ENCODE measurements at places on chromosomes 1 and 21. TPM values are rescaled to one million over a fixed set of nuclear protein-coding genes. Genes with fewer than 3 reads are reported as not detected.

Gene ADAMTS1
- total RNA-seq: 0.26 TPM

Gene LINGO4
- total RNA-seq: not detected

- no peak for DNase-seq
Measured at GRCh38 chr1:31793086-31793485, 22.7 kb downstream of the SPOCD1 start.

DNA sequence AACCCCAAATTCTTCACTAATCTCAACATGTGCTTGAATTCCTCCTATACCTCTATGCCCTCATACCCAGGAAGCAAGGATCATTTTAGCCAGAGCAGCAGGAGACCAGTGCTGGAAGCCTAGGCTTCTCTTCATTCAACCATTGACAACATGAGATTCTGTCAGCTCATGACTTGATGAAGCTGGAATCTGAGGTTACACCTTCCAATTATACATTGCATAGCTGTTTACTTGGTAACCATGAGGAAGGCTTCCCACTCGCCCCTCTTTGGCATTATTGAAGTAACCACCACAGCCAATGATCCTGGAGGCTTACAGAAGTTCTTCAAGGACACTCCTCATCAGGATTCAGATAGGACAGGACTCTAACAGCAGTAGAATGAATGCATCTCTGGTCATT, 160.3 kb downstream of the TPR start:
- DNase-seq: no peak

DNA sequence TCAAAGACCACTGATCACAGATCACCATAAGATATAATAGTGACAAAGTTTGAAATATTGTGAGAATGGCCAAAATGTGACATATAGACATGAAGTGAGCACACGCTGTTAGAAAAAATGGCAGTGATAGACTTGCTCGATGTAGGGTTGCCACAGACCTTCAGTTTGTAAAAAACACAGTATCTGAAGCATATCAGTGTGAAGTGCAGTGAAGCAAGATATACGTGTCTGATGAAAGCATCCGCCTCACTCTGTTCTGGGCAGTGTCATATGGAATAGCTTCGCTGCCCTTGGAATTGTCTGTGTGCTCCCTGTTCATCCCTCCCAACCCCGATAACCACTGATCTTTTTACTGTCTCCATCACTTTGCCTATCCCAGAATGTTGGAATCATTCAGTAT, 50.7 kb downstream of the GALNT2 start:
- no peak for DNase-seq

GRCh38 chr1:143691400-143691891, 280.3 kb downstream of the FAM72C start:
- no peak for DNase-seq

DNA sequence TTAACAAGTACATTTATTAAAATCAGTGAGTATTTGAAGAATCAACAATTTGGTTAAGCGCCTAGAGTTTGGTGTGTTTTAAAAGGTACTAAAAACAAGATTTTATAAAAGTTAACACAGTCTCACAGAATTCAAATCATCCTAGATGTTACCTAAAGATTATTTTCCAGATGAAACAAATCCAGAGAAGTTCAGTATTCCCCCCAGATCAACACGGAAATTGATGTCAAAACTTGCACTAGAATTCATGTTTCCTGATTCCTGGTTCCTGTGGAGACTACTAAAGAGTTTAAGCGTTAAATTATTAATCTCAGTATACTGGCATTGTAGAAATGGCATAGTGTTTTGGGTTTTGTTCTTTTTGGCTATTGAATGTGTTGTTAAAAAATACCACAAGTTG, 1.4 kb downstream of the PTBP2 start:
- DNase-seq: no peak

GRCh38 chr1:180881806-180882509, 30.7 kb upstream of the KIAA1614 start:
- peak; percentile 53 for DNase-seq

GRCh38 chr1:225940385-225941151, 452 bp downstream of the LEFTY2 start:
- no peak for DNase-seq

- DNase-seq: no peak
Measured at GRCh38 chr1:228827019-228827418, 91.7 kb downstream of the RHOU start.

GRCh38 chr1:112247961-112248360, 148.1 kb upstream of the CTTNBP2NL start:
- no peak for DNase-seq
